ENCODE measurements at places on chromosomes 1 and 21.

DNA sequence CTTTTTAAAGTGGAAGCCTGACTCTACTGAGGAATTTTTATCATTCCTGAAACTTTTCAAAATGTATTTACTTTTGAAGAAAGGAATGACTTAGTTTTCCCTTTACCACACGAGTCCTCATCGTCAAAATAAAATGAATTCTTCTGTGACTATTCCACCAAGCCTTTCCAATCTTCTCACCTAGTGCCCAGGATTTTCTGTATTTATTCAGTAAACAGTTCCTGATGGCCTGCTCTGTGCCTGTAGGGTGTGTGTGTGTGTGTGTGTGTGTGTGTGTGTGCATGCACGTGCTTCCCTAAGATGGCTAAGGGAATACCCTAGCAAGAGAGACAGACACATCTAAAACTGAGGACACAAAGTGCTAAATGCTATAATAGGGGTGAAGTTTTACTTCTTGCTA is 395.0 kb upstream of the USP24 start:
- DNase-seq = no peak

GRCh38 chr1:64186138-64186897 is 17.1 kb upstream of the UBE2U start:
- DNase-seq = no peak

DNA sequence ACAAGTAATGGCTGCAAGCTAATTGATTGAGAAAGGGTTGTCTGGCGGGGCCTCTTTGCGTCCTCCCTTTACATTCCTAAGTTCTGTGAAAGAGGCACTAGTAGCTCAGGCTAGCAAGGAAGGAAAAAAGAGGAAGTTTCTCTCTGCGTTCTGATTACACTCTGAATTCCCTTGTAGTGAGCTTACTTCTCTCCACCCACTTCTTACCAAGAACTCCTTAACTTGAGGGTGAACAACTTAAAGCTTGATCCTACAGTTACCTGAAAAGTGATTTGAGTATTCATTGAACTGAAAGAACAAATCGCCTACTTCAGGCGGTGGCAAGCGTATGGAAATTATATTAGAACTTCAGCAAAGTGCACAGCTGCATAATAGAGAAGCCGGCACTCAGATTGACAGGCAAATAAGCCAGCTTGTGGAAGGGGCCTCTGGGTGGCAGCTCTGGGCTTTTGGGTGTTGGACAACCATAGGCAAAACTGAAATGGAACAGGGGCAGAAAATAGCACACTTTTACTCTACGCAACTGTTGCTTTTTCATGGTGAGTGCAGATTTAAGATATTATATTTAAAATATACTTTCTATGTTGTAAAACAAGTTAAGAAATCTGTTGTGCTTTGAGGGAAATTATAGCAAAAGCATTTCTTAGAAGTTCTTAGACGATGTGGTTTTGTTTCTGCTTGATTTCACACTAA is 464.5 kb downstream of the USP25 start:
- DNase-seq = no peak

- DNase-seq = no peak
These were observed 350.8 kb upstream of the PTBP2 start for GRCh38 chr1:96370757-96371156.

- no peak for DNase-seq
These were observed 44.7 kb downstream of the CDC42BPA start for GRCh38 chr1:227273557-227273956.

DNA sequence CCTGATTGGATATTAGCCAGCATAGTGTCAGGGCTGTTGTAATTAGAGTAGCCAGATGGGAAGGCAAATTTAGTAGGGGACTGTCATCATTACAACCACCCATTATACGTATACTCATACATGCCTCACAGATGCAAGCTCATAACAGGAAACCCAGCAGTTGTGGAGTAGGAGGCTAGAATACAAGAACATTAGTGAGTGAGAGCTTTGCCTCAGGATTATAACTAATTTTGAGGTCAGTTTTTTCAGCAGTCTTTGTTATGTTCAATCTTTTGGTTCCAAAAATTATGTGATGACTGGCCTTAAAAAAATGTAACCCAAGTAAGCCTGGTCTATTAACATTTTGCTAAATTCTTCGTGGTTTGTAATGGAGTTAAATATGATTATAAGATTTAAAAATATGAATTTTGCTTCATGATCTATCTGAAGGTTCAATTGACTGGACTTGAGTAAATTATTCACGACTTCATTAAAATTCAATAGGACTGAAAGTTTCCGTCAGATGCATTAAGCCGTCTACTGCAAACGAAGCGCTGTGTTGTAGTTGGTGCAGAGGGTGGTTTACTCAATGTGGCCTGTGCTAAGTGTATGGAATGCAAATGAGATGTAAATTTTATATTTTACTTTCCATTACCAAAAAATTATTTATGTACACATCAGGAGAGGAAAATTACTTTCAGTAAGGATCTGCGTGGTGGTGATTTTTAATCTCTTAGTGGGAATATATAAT is 48.8 kb downstream of the KCNK1 start:
- DNase-seq = no peak

DNA sequence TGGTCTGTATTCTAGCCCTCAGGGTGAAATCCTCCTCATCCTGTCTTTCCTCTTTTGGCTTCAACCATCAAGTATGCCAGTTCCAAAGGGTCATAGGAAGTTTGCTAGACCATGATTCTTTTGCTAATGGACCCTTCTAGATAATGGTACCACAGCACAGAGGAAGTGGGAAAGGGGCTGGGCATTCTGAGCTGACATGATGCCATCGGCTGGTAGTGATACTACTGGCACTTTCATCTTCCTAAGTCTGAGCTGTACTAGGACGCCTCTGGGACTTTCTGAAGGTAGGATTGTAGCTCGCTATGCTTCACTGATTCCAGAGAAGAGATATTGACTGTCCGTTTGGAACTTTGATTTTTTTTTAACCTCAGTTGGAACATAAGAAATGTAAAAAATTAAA is 11.4 kb downstream of the FASLG start:
- DNase-seq = no peak

- no peak for DNase-seq
These were observed 25.5 kb downstream of the MT1HL1 start for GRCh38 chr1:236978740-236979139.

- DNase-seq = no peak
These were observed 827 bp downstream of the FMN2 start for GRCh38 chr1:240092301-240093119.

- no peak for DNase-seq
These were observed 213.9 kb downstream of the DSCAM start for GRCh38 chr21:40633048-40633447.

DNA sequence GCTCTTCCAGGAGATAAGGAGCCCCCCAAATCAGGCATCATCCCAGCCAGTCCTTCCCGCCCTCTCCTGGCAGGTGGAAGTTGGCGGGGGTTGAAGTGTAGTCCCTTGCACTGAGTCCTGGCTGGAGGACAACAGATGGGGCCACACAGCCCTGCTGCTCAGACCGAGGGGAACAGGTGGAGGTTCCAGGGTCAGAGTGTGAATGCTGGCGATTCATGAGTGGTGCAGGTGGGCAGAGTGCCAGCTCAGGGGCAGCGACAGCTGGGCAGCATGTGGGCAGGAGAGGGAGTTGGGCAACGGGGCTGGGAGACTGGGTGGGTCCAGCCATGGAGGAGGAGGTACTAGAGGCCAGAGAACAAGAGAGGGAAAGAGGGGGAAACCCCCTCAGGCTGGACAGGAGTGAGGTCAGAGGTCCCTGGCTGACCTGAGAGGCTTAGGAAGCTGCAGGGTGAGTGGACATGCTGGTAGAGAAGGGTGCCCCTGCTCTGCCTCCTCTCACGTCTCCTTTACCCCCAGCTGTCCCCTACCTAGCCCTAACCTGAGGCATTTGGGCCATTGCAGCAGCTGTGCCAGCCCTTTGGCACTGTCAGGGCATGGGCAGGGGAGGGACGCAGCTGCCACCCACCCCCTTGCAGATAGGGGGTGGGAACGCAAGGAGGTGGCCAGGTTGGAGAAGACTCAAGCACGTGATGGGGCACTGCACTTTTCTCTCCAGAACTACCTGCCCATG is 11.3 kb upstream of the ADORA1 start:
- DNase-seq = no peak

GRCh38 chr1:100428160-100428559 is 75.9 kb downstream of the CDC14A start:
- DNase-seq = no peak

DNA sequence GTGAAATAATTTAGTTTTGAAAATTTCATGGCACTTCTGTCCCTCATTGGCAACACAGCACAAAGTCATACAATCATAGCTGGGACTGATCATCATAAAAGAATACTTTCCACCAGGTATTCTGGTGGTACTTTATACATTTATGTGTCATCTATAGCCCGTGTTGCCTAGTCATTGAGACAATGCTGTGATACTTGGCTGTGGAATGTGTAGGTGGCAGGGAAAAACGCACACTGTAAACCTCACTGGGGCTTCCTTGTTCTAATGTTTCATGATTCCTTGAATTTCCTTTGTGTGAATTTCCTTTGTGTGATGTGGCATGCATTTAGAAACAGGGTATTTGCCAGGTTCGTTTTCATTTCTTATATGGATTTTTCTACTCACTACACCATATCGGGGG is 118.3 kb downstream of the FMN2 start:
- no peak for DNase-seq

- DNase-seq = no peak
These were observed 57.0 kb downstream of the CHRM3 start for GRCh38 chr1:239443361-239443760.

DNA sequence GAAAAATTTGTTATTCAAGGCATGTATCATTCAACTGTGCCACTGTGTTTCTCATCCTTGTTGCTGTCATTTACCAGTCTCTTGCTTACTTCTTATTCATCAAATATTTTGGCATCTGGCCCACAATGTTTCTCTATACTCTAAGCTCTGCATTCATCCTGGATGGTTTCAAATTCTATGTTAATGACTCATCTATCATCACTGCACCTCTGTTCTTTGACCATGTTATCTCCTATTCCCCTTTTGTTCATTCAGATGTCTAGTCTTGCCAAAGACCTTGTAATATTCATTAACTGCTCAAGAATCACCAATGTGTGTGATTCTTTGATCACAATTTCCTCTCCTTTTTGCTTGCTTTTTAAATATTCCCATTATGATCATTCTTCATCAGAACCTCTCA is 54.6 kb upstream of the PRKACB start:
- no peak for DNase-seq

DNA sequence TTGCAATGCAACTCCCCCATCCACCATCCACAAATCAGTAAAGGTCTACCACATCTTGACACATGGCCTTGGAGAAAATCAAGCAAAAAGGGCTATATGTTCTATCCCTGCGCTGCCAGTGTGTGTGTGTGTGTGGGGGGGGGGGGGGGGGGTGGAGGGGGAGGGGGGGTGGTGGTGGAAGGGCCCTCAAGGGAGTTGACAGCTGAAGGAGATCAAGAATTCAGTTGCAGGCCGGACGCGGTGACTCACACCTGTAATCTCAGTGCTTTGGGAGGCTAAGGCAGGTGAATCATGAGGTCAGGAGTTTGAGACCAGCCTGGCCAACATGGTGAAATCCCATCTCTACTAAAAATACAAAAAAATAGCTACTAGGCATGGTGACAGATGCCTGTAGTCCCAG is 37.6 kb upstream of the CLIC4 start:
- no peak for DNase-seq

- DNase-seq = no peak
These were observed 220.8 kb downstream of the SLC35F3 start for GRCh38 chr1:234125283-234125682.

DNA sequence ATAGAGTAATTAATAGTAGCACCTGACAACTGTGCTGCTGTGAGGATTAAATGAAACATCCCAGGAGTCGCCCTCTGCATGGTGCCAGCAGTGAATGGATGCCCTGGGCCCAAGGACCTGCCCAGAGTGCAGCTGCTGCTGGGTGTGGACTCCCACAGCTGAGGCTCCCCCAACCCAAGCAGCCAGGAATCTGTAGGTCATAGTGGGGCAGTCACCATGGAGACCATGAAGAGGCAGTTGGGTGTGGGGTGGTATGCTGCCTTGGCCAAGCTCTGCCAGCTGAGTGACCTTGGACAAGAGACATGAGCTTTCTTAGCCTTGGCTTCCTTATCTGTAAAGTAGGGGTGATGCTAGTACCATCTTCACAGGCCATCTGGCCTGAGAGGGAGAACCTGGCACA is 9.4 kb downstream of the OLIG2 start:
- DNase-seq = no peak

DNA sequence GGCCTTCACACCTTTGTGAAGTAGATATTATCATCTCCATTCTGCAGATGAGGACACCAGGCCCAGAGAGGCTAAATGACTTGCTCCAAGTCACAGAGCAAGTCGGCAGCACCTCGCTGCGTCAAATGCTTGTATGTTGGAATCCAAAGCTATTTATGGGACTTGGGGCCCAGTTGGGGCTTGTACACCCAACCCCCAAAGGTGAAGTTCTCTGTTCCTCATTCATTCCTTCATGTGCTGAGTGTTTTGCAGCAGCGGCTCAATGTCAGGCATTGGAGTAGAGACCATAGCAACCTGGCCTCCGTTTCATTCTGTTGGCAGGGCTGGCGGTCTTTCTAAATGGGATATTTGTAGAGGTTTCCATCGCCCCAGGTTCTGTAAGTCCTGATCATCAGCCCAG is 113.4 kb upstream of the SLC25A33 start:
- no peak for DNase-seq

GRCh38 chr1:86773341-86774288 is 69.2 kb downstream of the SH3GLB1 start:
- no peak for DNase-seq

DNA sequence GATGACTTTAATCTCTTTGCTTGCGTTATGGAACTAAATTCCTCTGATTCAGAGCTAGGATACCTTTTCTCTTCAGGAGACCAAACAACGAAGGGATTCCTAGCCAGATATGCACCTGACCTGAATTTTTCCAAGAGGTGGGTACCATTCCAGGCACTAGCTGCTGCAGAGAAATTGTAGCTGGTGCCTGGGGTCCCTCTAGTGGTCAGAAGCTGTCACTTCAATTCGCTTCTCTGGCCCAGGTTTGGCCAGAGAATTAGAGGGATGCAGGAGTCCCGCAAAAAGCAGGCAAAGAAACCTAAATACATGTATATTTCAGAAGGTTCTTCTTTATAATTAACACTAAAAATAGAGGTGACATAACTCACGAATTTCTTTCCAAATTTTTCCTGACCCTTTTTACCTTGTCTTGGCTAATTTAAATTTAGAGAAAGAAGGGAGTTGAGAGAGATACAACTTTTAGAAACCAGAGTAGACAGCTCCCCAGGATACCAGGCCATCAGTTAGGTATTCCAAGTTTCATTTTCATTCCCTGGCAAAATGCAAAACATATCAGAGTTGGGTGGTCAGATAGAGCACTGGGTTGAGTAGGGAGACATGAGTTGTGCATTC is 9.6 kb downstream of the ACKR1 start:
- DNase-seq = no peak

GRCh38 chr1:55140546-55140983 is 74.6 kb downstream of the USP24 start:
- DNase-seq = peak; percentile 26

GRCh38 chr21:31088474-31088751 is 50.1 kb upstream of the KRTAP19-8 start:
- DNase-seq = no peak
